ENCODE measurements at places on chromosomes 12 and 14.

- DNase-seq = no peak
Observed at GRCh38 chr12:100473716-100474150, at the start of gene NR1H4. Gene NR1H4, plus strand, starts transcription at chr12:100473866. Its CDS starts 19,458 bp downstream, at chr12:100493324.

DNA sequence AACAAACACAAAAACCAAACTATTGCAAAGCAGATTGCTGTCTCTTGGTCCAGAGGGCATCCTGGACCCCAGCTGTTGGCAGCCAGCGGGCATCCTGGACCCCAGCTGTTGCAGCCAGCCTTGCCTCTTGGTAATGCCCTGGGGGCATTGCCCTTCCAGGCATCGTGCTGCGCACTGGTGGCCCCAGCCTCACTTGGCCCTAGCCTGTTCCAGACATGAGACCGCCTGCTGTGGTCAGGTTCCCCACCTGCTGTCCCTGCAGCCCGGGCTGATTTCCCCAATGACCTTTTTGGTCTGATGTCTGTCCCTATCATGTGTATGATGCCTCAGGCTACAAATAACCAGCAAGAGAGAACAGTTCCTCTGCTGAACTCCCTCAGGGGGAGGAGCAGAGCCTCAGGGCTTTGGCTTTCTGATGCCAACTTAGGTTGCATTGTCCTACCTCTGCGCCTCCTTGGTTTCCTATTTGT lies 20.8 kb downstream of the MLXIP start:
- no peak for DNase-seq

DNA sequence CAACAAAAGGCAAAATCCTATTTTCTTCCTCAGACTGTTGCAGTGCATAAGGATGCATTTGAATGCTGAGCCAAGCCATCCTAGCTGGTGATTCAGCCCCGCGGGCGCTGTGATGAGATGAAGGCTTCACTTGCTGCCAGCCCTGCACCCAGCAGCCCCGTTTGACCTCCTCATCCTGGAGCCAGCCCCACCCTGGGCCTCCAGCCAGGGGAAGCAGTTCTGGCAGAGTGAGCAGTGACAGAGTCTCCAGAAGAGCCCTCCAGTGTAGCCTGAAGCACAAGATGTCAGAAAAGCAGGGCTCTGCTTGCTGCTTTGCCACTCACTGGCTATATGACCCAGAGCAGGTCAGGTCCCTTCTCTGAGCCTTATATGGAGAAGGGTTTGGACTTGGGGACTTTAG lies 96.2 kb upstream of the HSPB8 start:
- peak; percentile 10 for DNase-seq

GRCh38 chr12:71216725-71217579 lies 59.2 kb upstream of the TSPAN8 start:
- no peak for DNase-seq

DNA sequence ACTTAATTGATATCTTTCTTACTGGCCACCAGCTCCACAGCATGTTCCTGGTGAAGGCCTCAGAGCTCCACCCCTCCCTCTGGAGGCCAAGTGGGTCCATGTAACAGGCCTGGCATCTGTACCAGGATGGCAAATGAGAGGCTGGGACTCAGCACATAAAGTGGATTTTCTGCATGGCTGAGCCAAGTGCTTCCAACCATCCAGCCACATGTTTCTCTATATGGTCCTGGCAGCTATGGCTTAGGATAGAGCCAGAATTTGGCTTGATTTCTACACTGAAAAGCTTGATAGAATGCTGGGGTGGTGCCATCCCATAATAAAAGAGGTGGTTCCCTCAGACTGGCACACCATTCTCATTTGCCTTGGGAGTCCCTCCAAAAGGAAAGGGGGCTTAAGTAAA lies 94.1 kb downstream of the PAX9 start:
- DNase-seq = no peak

GRCh38 chr12:25320123-25321006 lies 69.6 kb upstream of the KRAS start:
- DNase-seq = no peak

DNA sequence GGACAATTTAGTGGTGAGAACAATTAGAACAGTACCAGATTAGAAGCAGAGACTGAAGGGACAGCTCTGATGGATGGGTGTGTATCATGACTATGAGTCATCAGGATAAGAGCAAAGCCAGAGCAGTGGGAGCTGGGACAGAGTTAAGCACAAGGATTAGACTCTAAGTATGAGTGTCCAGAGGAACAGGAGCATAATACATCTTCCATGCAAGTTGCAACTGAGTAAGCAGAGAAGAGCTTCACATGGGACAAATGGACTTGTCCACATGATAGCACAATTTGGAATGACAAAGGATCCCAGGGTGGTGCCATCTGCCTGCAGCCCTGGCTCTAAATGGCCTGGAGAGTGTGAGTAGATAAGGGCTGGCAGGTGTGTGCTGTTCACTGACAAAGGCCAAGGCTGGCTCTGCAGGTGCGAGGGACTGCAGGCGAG lies 226.4 kb upstream of the CAND1 start:
- DNase-seq = no peak

GRCh38 chr14:99679996-99680395 lies 4.1 kb upstream of the CYP46A1 start:
- no peak for DNase-seq

DNA sequence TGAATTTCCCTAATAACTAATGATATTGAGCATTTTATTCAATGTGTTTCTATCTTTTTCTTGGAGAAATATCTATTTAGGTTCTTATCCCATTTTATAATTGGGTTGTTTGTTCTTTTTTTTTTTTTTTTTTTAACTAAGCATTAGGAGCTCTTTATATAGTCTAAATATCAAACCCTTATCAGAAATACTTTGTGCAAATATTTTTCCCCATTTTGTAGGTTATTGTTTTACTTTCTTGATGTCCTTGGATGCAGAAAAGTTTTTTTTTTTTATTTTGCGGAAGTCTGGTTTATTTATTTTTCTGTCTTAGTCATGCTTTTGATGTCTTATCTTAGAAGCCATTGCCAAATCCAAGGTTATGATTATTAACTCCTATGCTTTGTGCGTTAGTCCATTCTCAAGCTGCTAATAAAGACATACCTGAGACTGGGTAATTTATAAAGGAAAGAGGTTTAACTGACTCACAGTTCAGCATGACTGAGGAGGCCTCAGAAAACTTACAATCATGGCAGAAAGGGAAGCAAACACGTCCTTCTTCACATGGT lies 434.3 kb upstream of the TBX3 start:
- DNase-seq = no peak

DNA sequence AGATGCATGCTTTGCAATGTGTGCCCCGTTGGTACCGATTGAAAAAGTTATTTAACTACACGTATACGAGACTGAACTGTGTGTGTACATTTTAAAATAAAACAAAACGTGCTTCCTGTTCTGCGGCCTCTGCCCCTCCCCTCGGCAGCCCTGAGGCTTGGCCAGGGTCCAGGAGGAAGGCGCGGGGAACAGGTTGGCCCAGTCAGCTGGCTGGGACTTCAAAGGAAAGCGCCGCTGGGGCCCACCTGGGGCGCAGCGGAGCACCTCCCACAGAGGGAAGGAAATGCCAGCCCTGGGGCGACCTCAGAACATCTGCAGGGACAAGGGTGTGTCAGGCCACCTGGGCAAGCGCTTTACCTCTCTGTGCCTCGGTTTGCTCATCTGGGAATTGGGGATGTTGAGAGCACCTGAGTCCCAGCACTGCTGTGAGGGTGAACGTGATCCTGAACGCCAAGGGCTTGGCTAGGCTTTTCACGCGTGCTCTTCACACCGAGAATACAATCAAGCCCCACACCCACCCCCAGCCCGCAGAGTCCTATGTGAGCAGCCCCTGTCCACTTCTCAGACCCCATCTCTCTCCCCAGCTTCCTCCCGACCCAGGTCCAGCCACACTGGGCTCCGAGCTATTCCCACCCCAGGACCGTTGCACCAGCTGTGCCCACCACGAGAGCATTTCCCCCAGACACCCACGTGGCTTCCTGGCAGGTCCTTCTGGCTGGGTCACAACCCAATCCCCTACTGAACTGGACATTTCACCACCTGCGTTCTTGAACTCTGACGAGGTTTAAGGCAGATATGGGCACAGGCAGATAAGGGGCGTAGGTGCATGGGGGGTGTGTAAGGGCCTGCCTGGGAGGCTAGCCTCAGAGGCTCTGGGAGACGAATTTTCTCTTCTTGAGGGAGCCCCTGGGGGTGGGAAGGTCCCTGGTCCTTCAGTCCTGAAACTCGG lies 41.9 kb upstream of the NCOR2 start:
- DNase-seq = no peak

GRCh38 chr12:41532072-41532471 lies 344.0 kb downstream of the PDZRN4 start:
- DNase-seq = no peak

GRCh38 chr12:123131879-123132402 lies 18.9 kb downstream of the PITPNM2 start:
- no peak for DNase-seq

DNA sequence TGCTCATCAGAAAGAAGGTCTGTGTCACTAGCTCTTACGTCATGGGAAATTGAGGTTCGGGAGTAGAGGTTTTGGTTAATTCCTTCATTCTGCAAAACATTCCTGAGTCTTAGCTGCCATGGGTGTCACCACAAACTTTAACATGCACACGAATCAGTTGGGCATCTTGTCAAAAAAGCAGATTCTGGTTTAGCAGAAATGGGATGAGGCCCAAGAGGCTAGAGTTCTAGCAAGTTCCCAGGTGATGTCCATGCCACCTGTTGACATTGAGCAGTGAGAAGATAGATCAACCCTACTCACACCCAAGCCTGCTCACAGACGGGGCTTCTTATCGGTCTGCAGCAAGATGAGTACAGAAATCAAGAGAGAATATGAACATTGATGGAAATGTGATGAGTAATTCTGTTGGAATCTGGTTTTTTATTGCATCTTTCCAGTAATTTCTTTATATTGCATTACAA lies 11.7 kb upstream of the RIN3 start:
- DNase-seq = no peak

DNA sequence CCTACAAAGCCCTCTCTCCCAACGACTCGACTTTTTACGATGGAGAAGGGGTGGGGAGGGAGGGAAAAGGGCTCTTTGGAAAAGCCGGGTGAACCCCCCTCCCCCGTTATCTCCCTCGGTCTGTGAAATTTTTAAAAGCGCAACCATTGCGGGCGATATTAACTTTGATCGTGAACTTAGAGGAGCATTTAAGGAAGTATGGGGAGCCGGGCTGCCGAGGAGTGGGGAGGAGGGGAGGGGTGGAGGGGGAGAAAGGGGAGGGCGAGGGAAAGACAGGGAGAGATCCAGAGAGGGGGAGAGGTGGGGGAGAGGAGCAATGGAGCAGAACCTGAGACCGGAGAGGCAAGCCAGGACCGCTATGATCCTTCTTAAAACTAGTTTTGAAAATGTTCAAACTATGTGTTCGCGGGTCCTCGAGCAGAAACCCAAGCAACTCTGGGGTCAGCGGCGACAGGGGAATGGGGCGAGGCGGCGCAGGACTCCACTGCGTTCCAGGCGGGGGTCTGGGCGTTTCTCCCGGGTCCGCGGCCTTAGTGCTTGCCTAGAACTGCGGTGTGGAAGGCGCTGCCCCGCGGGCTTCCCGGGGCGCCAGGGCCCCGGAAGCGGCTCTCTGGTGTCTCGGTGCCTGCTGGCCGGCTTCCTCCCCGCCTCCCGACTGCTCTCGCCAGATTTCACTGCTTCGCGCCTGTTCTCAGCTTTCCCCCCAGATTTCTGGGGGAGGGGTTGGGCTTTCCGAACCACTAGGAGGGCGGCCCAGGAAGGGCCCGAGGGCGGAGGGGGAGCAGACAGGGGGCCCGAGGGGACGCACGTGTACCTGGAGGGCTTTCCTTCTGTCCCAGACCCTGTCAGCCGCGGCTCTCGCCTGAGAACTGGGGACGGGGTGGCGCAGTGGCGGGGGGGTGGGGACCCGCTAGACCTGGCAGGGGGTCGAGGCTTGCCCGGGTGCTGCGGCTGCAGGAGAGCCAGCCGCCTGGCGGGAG lies at the start of gene HOTAIR:
Gene HOTAIR (minus strand): TSS at position 871 of the 980 bp plus-strand sequence.
- DNase-seq = no peak

- DNase-seq = peak; percentile 12
Observed at GRCh38 chr12:95083938-95084337, 10.5 kb upstream of the NR2C1 start.

DNA sequence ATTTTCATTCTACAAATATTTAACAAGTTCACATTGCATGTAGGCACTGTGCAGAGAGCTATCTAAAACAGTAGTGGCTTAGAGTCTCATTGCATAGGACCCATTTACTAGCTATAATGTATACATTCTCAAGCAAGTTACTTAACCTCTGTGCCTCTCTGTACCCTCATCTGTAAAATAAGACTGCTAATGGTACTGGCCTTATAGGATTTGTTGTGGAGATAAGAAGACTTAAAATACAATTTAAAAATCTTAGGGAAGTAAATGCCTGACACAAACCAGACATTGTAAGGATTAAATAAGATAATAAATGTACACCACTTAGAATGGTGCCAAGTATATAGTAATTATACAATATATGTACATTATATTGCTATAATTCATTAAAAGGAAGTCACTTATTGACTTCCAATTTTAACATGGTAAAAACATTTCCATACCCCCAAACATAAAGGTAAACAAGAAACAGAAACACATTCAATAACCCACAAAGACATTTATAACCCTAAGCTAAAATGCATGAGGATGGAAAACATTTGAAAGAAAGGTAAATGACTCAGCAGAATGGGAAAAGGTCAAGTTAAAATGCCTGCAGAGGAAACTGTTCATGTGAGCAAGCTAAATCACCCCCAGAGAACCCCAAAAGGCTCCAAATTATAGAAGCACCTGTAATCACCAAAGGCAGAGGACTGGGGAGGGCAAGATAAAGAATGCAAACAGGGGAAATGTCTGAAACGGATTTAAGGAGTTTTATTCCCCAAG lies 30.8 kb downstream of the RPS6KA5 start:
- DNase-seq = no peak

- no peak for DNase-seq
Observed at GRCh38 chr14:50620341-50620740, 47.8 kb downstream of the SAV1 start.

GRCh38 chr14:93212432-93212831 lies 5.4 kb downstream of the UBR7 start:
- no peak for DNase-seq

GRCh38 chr14:61471297-61472005 lies 150.1 kb downstream of the PRKCH start:
- DNase-seq = no peak

DNA sequence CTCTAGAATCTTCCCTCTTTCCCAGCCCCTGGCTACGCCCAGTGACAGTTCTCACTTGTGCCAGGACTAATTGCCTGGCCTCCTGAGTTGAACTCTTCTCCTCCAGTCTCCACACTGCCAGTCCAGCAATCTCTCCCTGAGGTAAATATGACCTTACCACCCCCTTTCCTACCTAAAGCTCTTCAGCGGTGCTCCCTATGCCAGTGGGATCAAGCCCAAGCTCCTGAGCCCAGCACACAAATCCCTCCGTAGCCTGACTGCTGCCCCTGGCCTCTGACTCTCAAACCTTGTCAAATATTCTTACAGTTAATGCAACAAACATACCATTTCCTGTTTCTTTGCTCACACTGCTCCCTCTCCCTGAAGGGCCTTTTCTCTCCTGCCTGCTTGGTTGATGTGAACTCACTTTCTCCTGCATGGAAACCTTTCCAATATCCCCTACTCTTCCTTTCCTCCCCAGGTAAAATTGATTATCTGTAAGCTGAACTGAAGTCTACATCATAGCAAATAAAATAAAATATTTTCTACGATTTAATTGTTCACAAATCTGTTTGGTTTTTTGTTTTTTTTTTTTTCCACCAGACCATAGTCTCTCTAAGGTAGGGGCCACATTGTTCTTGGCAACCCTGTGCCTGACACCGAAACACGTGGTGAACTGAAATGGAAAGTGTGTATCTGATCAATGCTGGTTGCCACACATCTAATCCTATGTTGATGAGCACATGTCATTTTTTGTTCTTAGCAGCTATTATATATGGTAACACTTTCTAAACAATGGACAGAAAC lies 147.5 kb downstream of the SLC38A6 start:
- no peak for DNase-seq

- no peak for DNase-seq
Observed at GRCh38 chr12:116665666-116666304, 72.1 kb downstream of the SPRING1 start.
